CD4-positive, alpha-beta T cell (primary cell): ENCODE measurements at places on chromosomes 2 and 18.

- DNase-seq: no peak
Measured at GRCh38 chr18:37535968-37536367, 29.6 kb downstream of the CELF4 start.

GRCh38 chr2:136012315-136012714, 26.9 kb upstream of the DARS1 start:
- DNase-seq: no peak

DNA sequence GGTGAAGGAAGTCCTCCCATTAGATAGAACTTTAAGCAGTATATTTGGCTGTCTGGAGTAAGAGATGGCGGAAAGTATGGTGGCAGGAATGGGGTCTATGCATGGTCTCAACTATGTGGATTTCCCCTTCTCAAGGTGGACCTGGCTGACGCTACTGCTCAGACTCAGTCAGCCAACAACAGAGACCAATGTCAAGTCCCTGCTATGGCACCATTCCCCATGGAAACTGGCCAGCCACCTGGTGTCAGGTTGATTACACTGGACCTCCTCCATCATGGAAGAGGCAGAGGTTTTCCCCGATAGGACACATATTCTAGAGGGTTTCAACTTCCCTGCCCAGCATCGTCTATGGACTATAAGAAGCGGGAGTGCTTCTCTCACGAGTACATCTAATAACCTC, 8.6 kb upstream of the FAHD2A start:
- no peak for DNase-seq

GRCh38 chr2:68336192-68336591, 16.4 kb upstream of the CNRIP1 start:
- no peak for DNase-seq

- DNase-seq: no peak
Measured at GRCh38 chr2:195031411-195031810, 625.6 kb upstream of the SLC39A10 start.

DNA sequence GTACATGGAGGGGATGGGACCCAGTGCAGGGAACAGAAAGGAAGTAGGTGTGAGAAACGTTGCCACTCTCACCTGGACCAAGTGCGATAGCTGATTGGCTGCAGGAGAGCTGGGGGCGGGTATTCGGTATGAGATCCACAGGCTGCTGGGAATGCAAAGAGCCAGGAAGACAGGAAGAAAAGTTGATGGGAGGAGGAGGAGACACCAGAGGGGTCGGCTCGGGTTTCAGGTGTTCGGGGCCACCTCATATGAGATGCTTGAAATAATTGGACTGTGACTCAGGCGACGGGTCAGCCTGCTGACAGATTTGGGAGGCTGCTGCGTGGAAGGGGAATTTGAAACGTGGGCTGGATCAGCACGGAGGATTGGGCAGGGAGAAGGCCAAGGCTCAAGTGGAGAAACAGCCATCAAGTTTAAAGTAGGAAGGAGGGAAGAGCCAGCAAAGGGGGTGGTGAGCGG, 65.1 kb downstream of the MRPS9 start:
- DNase-seq: no peak

- no peak for DNase-seq
Measured at GRCh38 chr2:137800386-137800785, 163.9 kb upstream of the HNMT start.

GRCh38 chr18:6031002-6031401, 135.7 kb upstream of the TMEM200C start:
- DNase-seq: no peak

- no peak for DNase-seq
Measured at GRCh38 chr2:112198780-112199179, 56.1 kb downstream of the ZC3H8 start.

DNA sequence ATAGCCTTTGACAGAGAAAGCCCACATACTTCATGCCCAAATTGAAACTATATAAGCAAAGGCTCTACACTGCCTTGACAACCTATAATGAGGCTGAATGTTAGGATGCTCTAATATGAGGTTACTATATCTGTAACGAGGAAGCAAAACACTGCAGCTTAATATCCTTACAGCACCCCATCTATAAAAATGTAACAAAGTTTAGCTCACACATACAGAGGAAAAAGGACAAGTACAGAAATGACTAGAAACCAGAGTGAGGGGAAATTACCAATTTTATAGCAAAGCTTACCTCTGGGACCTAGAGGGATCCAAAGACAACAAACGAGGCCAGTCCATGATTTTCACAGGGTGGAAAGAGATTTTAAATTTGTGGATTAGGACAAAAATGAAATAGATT, 138.5 kb downstream of the COL4A4 start:
- DNase-seq: no peak

DNA sequence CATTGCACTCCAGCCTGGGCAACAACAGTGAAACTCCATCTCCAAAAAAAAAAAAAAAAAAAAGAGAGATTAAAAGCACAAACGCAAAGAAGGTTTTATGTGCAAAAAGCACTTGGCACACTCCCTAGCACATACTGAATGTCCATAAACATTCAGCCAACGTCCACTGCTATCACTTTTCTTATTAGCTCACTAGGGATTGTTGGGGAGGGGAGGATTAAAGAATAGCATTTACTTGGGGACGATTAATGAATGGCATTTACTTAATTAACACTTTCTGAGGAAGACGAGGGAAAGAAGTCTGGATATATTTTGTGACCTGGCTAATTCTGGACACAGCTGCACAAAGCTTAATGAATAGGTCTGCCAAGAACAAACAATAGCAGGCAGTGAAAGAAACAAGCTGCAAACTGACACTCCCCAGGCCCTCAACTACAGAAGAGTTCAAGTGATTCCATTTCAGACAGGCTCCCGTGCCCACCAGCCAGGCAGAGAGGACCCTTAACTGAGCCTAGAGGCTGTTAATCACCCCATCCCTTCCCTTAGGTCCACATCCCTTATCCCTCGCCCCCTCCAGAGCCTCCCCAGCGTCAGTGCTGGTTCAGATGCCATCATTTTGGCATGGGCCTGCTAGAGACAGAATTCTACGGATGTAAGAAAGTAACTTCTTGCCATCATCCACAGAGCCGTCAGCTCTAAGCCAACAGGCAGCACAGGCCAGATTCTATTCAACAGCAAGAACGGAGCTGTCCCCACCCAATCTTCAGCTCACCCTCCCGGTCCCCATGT, 7.4 kb downstream of the CYB5A start:
- DNase-seq: no peak

DNA sequence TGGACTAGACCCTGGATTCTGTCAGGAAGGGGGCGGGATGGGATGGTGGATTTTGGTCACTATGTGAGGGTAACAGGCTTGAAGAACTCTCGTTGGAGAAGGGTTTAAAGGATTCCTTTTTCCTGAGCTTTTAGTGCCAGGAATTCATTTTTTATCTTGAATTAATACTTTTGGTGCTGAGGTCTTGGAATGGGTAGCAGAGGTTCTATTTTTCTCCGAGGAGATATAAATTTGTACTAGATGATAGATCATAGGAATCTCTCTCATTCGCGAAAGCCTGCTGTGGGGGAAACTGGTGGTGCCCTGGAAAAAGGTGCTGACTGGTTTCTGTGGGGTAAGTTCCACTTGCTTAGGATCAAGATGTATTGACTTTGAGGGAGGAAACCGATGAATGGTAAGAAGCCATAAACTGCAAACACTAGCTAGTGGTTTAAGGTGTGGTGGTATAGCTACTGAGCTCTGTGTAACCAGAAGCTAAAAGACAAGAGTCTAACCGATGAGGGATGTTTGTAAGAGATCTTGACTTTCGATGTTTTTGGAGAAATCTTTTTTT, 706 bp downstream of the AGPS start:
- peak; percentile 22 for DNase-seq

DNA sequence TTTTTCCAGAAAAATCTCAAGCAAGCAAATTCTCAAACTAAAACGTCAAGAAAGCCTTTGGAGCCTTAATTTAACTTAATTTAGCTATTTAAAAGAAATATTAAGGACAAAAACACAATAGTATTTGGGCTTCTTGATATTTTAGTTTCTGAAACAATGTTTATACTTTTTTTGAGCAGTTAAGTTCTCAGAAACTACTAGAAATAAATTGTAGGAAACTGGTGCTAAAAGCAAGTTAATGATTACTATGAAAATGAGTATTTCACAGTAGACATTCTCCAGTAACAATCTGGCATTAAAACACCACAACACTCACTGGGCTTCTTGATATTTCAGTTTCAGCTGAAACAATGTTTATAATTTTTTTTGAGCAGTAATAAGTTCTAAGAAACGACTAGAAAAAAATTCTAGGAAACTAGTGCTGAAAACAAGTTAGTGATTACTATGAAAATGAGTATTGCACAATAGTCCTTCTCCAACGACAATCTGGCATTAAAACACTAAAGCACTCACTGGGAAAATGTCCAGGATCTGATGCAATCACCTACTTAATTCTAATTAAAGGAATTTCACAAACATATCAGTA, 45.1 kb downstream of the TRAK2 start:
- DNase-seq: no peak

- no peak for DNase-seq
Measured at GRCh38 chr2:424306-425171, 136.6 kb upstream of the ALKAL2 start.

DNA sequence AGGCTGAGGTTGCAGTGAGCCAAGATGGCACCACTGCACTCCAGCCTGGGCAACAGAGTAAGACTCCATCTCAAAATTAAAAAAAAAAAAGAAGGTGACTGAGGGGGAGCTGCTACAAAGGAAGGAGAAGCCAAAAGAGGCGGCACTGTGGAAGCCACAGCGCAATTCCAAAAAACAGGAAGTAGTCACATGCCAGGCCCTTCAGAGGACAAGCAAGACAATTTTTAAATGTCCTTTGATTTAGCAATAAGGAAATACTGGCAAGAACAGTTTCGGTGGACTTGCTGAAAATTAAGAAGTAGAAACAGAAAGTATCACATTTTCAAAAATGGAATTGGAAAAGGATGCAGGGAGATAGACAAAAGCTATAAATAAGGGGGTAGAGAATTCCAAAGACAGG, 122.8 kb downstream of the OSBPL1A start:
- no peak for DNase-seq

DNA sequence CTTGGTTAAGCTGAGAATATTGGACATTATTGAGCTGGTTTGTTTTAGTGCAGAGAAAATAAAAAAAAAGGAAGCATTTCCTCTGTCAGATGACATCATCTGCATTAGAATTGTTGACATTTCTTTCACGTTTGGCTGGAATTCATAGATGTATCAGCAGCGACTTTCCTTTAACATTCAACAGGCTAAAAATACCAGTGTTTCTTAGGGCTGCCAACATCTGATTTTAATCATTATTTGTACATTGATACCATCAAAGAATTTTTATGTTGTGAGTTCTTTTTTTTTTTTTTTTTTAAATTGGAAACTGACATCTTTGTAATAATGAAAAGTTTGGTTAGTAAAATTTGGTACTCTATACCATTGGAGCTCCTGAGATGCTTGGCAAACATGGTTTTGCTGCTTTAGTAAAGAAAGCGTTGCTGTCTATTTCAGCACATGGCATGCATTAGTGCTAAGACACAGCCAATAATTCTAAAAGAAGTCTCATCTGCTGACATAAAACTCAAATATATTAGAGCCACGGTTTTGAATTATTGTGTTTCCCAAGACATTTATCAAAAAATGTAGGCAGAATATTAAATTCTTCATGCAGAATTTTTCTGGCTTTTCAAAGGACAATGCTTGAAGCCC, 33.6 kb downstream of the GTF2A1L start:
- DNase-seq: no peak

- DNase-seq: no peak
Measured at GRCh38 chr18:69469444-69469919, 68.8 kb downstream of the DOK6 start.

- DNase-seq: no peak
Measured at GRCh38 chr2:226799976-226800940, 638 bp upstream of the IRS1 start.

GRCh38 chr18:44079606-44080005, 601.1 kb upstream of the SETBP1 start:
- no peak for DNase-seq

- no peak for DNase-seq
Measured at GRCh38 chr18:49500201-49500921, 13.3 kb upstream of the C18orf32 start.

GRCh38 chr2:196607073-196607472, 32.4 kb upstream of the CCDC150 start:
- DNase-seq: no peak

- no peak for DNase-seq
Measured at GRCh38 chr2:85447222-85447585, 28.7 kb downstream of the SH2D6 start.

DNA sequence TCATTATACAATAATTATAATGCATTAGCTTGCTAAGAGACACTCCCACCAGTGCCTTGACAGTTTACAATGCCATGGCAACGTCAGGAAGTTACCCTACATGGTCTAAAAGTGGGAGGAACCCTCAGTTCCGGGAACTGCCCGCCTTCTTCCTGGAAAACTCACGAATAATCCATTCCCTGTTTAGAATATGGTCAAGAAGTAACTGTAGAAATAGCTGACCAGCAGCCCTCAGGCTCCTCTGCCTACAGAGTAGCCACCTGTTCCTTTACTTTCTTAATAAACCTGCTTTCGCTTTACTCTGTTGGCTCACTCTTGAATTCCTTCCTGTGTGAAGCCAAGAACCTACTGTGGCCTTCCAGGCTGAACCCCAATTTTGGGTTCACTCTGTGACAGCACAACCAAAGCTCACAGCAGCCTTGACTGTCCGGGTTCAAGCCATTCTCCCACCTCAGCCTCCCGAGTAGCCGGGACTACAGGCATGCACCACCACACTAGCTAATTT, 20.0 kb upstream of the PTPN2 start:
- no peak for DNase-seq

- no peak for DNase-seq
Measured at GRCh38 chr2:176495826-176496225, 226.6 kb downstream of the MTX2 start.

DNA sequence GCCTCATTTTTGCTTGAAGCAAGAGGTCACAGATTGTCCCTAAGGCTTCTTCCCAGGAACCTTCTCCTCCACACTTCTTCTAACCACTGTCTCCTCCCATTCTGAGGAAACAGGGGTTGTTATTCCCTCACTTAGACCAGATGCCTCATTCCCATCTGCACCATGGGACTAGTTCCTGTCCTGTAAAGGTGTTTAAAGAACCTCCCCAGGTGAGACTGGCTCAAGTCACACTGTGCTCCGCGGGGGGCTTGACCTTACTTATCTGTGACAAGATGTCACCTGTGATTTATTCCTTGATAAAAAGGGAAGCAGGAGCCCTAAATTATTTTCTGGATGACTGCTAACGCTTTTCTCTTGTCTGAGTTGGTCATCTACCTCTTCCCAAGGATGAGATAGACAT, 8.2 kb upstream of the CDH2 start:
- no peak for DNase-seq

GRCh38 chr18:37779220-37779619, 213.6 kb upstream of the CELF4 start:
- DNase-seq: no peak

GRCh38 chr18:44727291-44727690, 46.6 kb downstream of the SETBP1 start:
- DNase-seq: no peak

GRCh38 chr2:78979380-78980151, 45.9 kb upstream of the REG3G start:
- no peak for DNase-seq

GRCh38 chr18:48325115-48325665, 84.0 kb downstream of the ZBTB7C start:
- no peak for DNase-seq

GRCh38 chr2:69020496-69021426, 7.8 kb downstream of the ANTXR1 start:
- no peak for DNase-seq
